T follicular helper cell (primary cell): ENCODE measurements at places on chromosomes 12 and 14.

DNA sequence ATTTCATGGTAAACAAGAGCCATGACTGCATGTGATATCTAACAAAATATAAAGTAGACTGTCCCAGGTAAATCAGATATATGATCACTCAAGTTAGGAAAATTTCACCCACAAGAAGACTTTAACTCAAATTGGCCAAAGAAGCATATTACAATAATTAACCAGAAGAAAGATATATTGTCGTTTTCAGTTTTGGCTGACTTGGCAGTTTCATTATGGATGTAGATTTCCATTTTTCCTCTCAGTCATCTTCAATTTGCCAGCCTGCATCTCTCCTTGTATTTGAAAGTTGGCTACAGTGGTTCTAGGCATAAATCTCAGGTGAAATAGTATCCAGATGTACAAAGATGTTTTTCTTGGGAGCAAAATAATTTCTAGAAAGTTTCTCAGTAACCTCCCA lies 761.6 kb downstream of the LRFN5 start:
- no peak for DNase-seq

- DNase-seq: no peak
These were observed 468.0 kb upstream of the PRICKLE1 start for GRCh38 chr12:43057566-43057965.

DNA sequence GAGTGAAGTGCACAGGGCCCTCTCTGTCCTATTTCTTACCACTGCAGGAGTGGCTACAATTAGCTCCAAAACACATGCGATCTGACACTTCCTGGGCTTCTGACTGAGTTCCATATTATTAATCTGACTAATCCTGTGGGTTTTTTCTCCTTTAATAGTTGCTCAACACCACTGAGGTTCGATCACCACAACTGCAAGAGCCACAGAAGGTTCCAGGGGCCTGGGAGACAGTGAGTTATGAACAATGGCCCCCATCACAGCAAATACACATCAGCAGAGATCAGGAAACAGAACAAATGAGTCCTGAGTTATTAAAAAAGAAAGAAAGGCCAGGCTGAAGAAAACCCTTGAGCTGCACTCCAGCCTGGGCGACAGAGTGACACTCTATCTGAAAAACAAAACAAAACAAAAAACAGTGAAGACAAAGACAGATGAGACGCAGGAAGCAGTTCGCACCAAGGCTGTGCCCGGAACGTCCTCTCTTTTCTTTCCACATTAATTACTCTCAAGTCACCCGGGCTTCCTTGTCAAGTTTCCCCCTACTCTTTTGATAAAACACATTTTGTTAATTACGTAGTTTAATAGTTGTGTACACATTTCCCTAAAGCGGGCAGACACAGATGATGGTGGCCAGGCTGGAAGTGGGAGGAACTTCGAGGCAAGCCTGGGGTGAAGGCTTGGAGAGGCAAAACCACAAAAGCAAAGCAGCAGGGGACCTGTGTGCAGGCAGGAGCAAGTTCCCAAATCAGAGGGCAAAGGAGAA lies 42.7 kb downstream of the CDC42BPB start:
- no peak for DNase-seq

DNA sequence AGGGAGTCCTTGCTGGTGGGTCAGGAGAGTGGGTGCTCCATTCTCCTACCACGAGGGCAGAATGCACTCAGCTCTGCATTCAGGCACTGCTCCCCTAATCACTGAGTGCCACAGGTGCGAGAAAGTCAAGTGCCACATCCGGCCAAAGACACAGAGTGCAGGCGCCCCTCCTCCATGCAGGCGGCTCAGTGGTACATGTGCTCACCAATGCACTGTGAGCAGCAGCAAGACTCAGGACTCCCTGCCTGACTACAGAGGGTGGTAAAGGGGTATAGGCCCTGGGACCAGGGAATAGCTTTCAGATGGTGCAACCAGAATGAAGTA lies 32.9 kb downstream of the ZFYVE21 start:
- DNase-seq: no peak

- DNase-seq: no peak
These were observed 618.7 kb downstream of the VRK1 start for GRCh38 chr14:97415907-97416306.

GRCh38 chr12:129607756-129608155 lies 296.1 kb downstream of the TMEM132D start:
- no peak for DNase-seq

- no peak for DNase-seq
These were observed 28.1 kb downstream of the CLEC2D start for GRCh38 chr12:9697619-9698018.

DNA sequence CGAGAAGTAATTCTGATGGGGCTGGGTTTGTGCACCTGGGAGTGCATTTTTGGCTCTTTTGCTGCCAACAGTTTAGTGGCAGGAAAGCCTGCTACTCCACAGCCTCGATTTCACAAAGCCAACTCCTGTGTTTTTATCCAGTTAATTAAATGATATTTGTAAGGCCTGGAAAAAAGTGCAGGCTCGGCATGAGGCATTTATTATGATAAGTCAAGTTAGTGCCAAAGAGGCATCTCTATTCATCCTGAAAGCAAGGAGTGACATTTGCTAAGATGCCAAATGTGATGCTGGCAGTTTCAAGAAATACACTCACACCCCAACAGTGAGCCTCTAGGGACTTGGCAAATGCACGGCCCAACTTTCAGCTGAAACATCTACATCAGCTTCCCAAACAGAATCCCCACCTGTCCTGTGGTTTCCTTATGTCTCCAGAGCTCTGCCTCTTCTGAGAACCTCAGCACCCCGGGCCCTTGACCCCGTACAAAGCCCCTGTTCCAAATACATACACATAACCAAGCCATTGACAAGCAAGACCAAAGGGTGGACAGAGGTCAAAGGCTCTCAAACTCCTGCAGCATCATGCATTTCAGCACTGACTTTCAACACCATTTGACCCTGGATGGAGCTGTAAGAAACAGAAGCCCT lies 955.1 kb upstream of the TMEM132C start:
- DNase-seq: no peak

DNA sequence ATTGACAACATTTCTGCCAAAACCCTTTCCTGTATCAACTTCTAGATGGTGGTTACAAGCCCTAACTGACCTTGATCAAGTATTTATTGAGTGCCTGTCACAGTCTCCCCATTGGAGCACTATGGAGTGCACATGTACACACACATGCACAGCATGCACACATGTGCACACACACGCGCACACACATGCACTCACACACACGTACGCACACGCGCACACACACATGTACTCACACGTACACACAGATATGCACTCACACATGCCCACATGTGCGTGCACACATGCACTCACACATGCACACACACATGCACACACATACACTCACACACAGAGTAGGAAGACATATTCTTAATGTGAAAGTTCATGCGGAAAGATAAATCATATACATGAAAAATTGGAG lies 43.7 kb downstream of the MYRFL start:
- no peak for DNase-seq
